Testis (tissue), 5 donors: ENCODE measurements at places on chromosomes 13 and 19. TPM values are rescaled to one million over a fixed set of nuclear protein-coding genes. Genes with fewer than 3 reads are reported as not detected.

The KLK13 gene
- 13.0 TPM for polyA plus RNA-seq

The FGF21 gene
- polyA plus RNA-seq = not detected

The PEAK3 gene
- 0.16 TPM for polyA plus RNA-seq

The SHKBP1 gene
- polyA plus RNA-seq = 37.2 TPM

GRCh38 chr13:40619479-40619814, 47.0 kb downstream of the FOXO1 start:
- no peak for DNase-seq
